Activated CD4-positive, alpha-beta T cell treated with anti-CD3 and anti-CD28 coated beads for 36 hours (primary cell): ENCODE measurements at places on chromosomes 2 and 18. TPM values are rescaled to one million over a fixed set of nuclear protein-coding genes. Genes with fewer than 3 reads are reported as not detected.

The KIF1A gene
- 8.2 TPM for total RNA-seq

The OTOF gene
- 2.3 TPM for total RNA-seq

The ARHGEF33 gene
- total RNA-seq, result 0.39 TPM

The ASXL3 gene
- not detected for total RNA-seq

The REG1B gene
- total RNA-seq, result not detected

The PSMD14 gene
- 69.5 TPM for total RNA-seq

- no peaks in the 10 kb centered on the region for H3K27me3 ChIP-seq
- no peak overlapping the region for H3K4me3 ChIP-seq
- H3K36me3 ChIP-seq, result peaks cover 22% of the 10 kb centered on the region
Observed at GRCh38 chr18:26233208-26233607, 7.0 kb downstream of the TAF4B start.

- peak overlapping the region; percentile 99 for H3K4me3 ChIP-seq
- peaks cover 41% of the 10 kb centered on the region for H3K4me1 ChIP-seq
- no peaks in the 10 kb centered on the region for H3K27me3 ChIP-seq
- no peak for DNase-seq
- H3K27ac ChIP-seq, result peak overlapping the region; percentile 92
- peaks cover 45% of the 10 kb centered on the region for H3K36me3 ChIP-seq
Observed at GRCh38 chr18:35973650-35974049, 1.2 kb downstream of the RMP24 start.

DNA sequence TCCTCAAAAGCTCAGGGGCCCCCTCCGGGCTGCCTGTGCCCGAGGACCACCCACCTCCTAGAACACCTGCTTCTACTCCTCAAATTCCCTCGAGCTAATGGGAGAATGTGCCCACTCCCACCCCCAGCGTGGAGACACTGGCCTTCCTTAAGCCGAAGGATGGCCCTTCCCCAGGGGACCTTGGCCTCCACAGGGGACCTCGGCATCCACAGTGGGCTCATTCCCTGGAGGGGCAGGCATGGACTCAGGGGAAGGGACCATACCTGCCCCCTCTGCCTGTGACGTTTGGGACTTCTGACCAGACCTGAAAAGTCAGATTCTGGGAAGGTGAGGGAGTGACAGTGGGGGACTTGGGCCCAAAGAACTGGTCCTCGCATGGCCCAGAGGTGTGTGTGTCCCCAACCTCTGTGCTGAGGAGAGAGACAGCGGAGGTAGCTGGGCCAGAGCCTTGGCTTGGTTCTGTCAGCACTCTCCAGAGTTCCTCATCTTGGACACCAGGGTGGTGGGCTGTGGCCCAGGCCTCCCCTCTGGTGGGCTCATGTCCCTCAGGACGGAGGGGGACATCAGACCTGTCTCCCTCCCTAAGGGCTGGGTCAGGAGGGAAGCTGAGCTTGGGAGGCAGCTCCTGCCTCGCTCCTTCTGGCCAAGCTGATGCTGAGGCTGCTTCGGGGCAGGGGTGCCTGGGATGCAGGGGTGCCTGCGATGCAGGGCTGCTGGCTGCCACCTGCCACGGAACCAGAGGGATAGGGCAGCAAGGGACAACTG is 240.4 kb downstream of the HAUS1 start:
- no peaks in the 10 kb centered on the region for H3K27me3 ChIP-seq
- no peak for DNase-seq
- no peak overlapping the region for H3K4me3 ChIP-seq

DNA sequence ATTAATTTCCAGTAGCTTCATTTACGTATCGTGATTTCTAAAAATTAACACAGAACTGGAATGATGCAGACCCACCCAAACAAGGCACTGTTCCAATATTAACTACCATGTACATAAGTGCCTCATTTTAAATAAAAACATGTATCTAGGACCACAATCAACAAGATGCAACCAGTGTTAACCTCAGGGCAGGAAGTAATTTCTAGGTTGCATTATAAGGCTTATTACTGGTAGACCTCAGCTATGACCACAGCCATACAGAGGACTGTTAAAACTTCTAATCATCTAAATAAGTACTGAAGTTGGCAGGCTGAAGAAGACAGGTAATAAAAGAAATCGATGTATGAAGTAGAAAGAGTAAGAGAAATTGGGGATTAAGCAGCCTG is 262.9 kb downstream of the HDAC4 start:
- H3K4me3 ChIP-seq, result no peak overlapping the region
- no peaks in the 10 kb centered on the region for H3K27me3 ChIP-seq
- no peak for DNase-seq
- peaks cover 46% of the 10 kb centered on the region for H3K36me3 ChIP-seq
- H3K27ac ChIP-seq, result no peak overlapping the region

DNA sequence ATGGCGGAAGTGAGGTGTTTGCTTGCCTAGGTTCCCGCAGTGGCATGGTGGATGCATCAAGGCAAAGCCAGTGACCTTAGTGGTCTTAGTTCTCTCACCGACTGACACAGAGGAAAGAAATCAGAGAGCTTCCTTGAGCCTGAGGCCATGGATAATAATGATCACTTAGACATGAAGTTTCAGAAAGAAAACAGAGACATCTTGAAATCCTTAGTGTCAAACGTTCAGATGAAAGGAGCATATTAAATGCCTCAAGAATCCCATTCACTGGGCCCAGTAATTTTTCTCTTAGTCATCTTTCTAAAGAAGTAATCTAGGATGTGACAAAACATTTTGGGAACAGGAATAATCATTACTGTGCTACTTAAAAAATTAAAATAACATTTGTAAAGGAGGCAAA is 35.2 kb downstream of the COPS8 start:
- H3K36me3 ChIP-seq, result no peaks in the 10 kb centered on the region
- peaks cover 3% of the 10 kb centered on the region for H3K4me1 ChIP-seq
- H3K4me3 ChIP-seq, result no peak overlapping the region
- H3K27me3 ChIP-seq, result no peaks in the 10 kb centered on the region
- no peak overlapping the region for H3K27ac ChIP-seq

DNA sequence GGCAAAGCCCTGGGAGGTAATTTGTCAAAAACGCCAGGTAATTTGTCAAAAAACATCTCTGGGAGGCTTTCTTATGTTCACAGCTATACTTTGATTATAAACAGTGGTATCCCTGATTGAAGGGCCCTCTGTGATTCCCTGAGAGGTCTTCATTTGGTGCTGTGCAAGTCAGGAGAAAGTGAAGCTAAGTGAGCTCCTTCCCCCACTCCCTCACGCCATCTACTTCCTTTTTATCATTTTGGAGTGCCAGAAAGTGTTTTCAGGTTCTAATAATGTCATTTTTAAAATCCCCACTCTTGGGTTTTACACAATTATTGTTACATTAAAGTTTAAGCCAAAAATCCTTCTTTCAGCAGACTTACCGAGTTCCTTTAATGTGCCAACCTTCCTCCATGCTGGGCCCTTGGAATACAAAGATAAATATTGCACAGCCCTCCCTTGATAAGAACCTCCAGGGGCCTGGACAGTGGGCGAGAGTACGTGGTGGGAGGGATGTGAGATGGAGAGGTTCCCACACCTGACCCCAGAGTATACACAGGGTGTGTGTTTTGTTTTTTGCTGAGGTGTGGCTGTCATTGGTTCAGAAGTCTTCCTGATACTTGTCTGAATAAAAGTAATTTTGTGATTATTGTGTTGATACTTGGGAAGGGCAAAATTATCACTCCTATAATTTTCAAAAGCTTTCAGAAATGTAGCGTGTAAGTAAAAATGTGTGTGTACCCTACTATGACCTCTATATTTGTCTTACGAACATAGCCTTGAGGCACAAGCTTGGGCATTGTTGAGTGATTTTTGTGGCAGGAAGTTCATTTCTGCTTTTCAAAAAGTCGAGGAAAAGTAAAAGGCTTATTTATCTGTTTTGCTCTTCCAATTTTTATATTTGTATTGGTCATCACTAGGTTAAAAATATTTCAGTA is 8.2 kb downstream of the MAPRE2 start:
- peak overlapping the region; percentile 57 for H3K4me3 ChIP-seq
- peaks cover 8% of the 10 kb centered on the region for H3K36me3 ChIP-seq
- no peak for DNase-seq
- H3K4me1 ChIP-seq, result peaks cover 77% of the 10 kb centered on the region
- no peaks in the 10 kb centered on the region for H3K27me3 ChIP-seq

GRCh38 chr18:63155169-63155852 is 164.3 kb downstream of the BCL2 start:
- peak overlapping the region; percentile 73 for H3K4me3 ChIP-seq
- no peaks in the 10 kb centered on the region for H3K27me3 ChIP-seq
- peak; percentile 89 for DNase-seq
- peaks cover 99% of the 10 kb centered on the region for H3K4me1 ChIP-seq
- H3K36me3 ChIP-seq, result peaks cover 43% of the 10 kb centered on the region
- peak overlapping the region; percentile 95 for H3K27ac ChIP-seq

GRCh38 chr2:29193681-29194080 is 78.5 kb downstream of the CLIP4 start:
- no peak overlapping the region for H3K27ac ChIP-seq
- no peaks in the 10 kb centered on the region for H3K27me3 ChIP-seq
- H3K4me3 ChIP-seq, result no peak overlapping the region
- H3K36me3 ChIP-seq, result no peaks in the 10 kb centered on the region
- H3K4me1 ChIP-seq, result peaks cover 11% of the 10 kb centered on the region

- H3K27ac ChIP-seq, result no peak overlapping the region
- DNase-seq, result no peak
- no peaks in the 10 kb centered on the region for H3K27me3 ChIP-seq
- H3K4me1 ChIP-seq, result no peaks in the 10 kb centered on the region
Observed at GRCh38 chr2:211437396-211437795, 881.0 kb downstream of the CPS1 start.

- no peaks in the 10 kb centered on the region for H3K36me3 ChIP-seq
- H3K4me1 ChIP-seq, result no peaks in the 10 kb centered on the region
- no peak overlapping the region for H3K27ac ChIP-seq
- DNase-seq, result peak; percentile 65
- H3K27me3 ChIP-seq, result peaks cover 18% of the 10 kb centered on the region
Observed at GRCh38 chr2:229586746-229587705, 127.3 kb downstream of the DNER start.
